ENCODE measurements at places on chromosomes 2 and 18. TPM values are rescaled to one million over a fixed set of nuclear protein-coding genes. Genes with fewer than 3 reads are reported as not detected.

Gene RAMP1
- 2.6 TPM for total RNA-seq

Gene ZNF514
- total RNA-seq: 17.7 TPM

Gene SNORC
- total RNA-seq: 0.29 TPM

Gene CCDC85A
- 0.66 TPM for total RNA-seq

Gene TMEM37
- total RNA-seq: 0.44 TPM

Gene UGT1A8
- not detected for total RNA-seq

Data from smooth muscle cell of trachea (primary cell).